ENCODE measurements at places on chromosomes 1 and 21. TPM values are rescaled to one million over a fixed set of nuclear protein-coding genes. Genes with fewer than 3 reads are reported as not detected.

The SAMD11 gene
- total RNA-seq: 50.5 TPM

The F13B gene
- 0.48 TPM for total RNA-seq

- no peak for DNase-seq
These were observed 74.1 kb downstream of the XCL2 start for GRCh38 chr1:168469690-168470089.

DNA sequence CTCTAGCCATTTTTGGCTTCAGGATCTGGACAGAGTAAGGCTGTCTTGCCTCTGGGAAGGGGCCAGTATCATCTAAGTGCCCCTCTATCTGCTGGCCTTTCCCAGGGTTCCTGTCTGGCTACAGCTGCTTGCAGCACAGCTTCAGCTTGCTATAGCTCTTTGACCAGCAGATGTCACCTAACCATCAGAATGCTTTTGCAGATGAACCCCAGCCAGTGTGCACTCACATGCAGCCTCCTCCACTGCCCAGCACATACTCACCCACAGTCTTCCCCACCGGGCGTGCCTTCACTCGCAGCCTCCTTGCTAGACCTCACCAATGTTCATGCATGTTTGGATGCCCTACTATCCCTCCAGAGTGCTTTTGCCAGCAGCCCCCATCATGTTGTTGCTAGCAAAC lies 769.0 kb downstream of the BRINP3 start:
- no peak for DNase-seq

DNA sequence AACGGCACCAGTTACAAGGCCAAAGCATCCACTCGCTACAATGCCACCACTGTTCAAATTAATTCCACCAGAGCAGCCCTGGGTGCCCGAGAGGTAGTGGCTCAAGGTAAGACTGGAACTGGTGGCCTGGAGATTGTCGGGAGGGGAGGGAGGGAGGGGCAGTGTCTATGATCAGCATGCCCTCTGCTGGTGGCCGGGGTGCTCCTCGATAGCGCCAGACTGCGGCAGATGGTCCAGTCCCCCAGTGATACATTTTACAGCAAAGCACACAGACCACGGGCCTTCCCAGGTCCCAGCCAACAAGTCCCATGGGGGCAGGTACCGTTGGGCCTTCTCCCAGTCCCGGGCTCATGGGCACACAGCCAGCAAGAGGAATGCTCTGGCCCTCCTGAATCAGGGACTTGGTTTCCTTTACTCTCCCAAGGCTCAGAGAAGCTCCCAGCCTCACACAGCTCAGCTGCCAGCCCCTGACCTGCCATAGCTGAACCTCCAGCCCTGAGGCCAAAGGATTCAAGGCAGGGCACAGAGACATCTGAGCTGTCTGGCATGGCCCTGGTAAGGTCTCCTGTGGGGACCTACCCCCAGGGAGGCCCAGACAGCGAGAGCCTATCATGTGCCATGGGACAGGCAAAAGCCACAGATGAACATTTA lies 15.3 kb downstream of the ACOT7 start:
- no peak for DNase-seq

The ZNF648 gene
- 0.34 TPM for total RNA-seq

- no peak for DNase-seq
These were observed 502.0 kb downstream of the SMYD3 start for GRCh38 chr1:246005067-246005466.

- peak; percentile 62 for DNase-seq
These were observed 71.0 kb downstream of the TRIM11 start for GRCh38 chr1:228335406-228336307.

The RNASEL gene
- 5.0 TPM for total RNA-seq

The LELP1 gene
- total RNA-seq: not detected

DNA sequence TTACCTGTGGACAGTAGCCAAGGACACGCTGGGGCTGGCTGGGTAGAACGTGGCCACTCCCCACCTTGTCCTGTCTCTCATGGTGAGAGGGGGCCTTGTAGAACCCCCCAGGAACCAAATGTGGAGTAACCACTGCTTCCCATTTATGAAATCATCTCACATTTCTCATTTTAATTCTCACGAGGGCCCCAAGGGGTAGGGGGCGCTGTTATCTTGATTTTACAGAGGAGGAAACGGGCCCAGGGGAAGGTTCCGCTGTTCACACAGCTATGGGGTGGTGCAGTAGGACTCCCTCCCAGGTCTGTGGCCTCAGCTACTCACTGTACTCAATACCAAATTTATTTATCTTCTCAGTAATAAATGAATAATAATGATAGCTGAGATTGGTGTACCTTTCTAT lies 5.5 kb downstream of the SMPDL3B start:
- DNase-seq: no peak

All from type B pancreatic cell (in vitro differentiated cells).